ENCODE measurements at places on chromosomes 16 and 17. TPM values are rescaled to one million over a fixed set of nuclear protein-coding genes. Genes with fewer than 3 reads are reported as not detected.

The VPS35 gene
- total RNA-seq, result 167 TPM

The TMEM97 gene
- total RNA-seq, result 27.4 TPM

The MAP1LC3B gene
- 44.8 TPM for total RNA-seq

The BRIP1 gene
- 4.3 TPM for total RNA-seq

The KRTAP4-5 gene
- total RNA-seq, result not detected

The ABCA3 gene
- total RNA-seq, result 66.9 TPM

The ZKSCAN2 gene
- 4.8 TPM for total RNA-seq
